ENCODE measurements at places on chromosomes 4 and X. TPM values are rescaled to one million over a fixed set of nuclear protein-coding genes. Genes with fewer than 3 reads are reported as not detected.

- H3K27ac ChIP-seq, result no peak overlapping the region
- no peaks in the 10 kb centered on the region for H3K36me3 ChIP-seq
- DNase-seq, result peak; percentile 6
- no peaks in the 10 kb centered on the region for H3K27me3 ChIP-seq
- peaks cover 35% of the 10 kb centered on the region for H3K4me1 ChIP-seq
Measured at GRCh38 chr4:1204828-1205585, 32.6 kb upstream of the SPON2 start.

The SEPSECS gene
- 13.3 TPM for total RNA-seq

The CT45A1 gene
- total RNA-seq, result not detected

The TBX22 gene
- total RNA-seq, result not detected

DNA sequence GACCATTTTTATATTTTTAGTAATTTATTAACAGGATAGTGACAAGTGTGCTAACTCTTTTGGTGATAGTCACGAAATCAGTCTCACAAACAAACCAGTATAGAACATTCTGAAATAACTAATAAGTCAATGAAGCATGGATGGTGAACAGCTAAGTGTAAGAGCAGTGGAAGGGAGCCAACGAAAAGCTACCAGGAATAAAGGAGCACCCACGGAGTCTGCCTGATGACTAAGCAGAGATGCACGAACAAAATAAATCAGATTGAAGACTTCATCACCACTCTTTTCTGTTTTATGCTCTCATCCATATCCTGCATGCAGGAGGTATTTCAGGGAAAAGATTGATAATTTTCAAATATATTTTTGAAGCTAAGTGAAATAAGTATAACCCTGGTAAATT is 891.1 kb upstream of the HS3ST1 start:
- no peaks in the 10 kb centered on the region for H3K27me3 ChIP-seq
- no peak overlapping the region for H3K4me3 ChIP-seq
- DNase-seq, result no peak
- H3K36me3 ChIP-seq, result no peaks in the 10 kb centered on the region
- H3K27ac ChIP-seq, result no peak overlapping the region

DNA sequence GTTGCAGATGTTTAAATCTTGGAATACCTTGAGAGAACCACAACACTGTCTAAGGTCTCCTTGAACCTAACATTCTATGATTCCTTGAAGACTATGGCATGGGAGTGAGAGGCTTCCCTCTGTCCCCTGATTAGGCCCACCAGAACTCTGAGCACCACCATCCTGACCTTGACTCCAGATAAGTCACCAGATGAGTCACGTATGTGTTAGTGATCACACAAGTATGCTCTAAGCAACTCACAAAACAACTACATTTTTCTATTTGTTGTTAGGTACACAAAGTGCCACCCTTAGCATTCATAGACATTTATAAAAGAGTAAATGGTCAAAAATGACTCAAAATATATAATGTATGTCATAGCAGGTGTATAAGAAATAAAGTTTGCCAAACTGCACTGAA is 252.9 kb upstream of the CXXC4 start:
- H3K4me3 ChIP-seq, result no peak overlapping the region
- no peak for DNase-seq
- H3K36me3 ChIP-seq, result no peaks in the 10 kb centered on the region

- peaks cover 52% of the 10 kb centered on the region for H3K4me1 ChIP-seq
- DNase-seq, result peak; percentile 93
- no peaks in the 10 kb centered on the region for H3K27me3 ChIP-seq
- H3K27ac ChIP-seq, result peak overlapping the region; percentile 83
Measured at GRCh38 chrX:107673933-107674479, 45.7 kb downstream of the PRPS1 start.

- H3K4me3 ChIP-seq, result no peak overlapping the region
- peaks cover 2% of the 10 kb centered on the region for H3K27me3 ChIP-seq
- no peak overlapping the region for H3K27ac ChIP-seq
- H3K4me1 ChIP-seq, result no peaks in the 10 kb centered on the region
- no peak for DNase-seq
Measured at GRCh38 chr4:107497054-107497453, 223.0 kb downstream of the PAPSS1 start.

The OCIAD1 gene
- 107 TPM for total RNA-seq

- H3K27me3 ChIP-seq, result peaks cover 39% of the 10 kb centered on the region
- no peak for DNase-seq
- peaks cover 4% of the 10 kb centered on the region for H3K4me1 ChIP-seq
- no peaks in the 10 kb centered on the region for H3K36me3 ChIP-seq
- no peak overlapping the region for H3K4me3 ChIP-seq
- H3K27ac ChIP-seq, result no peak overlapping the region
Measured at GRCh38 chr4:6324999-6325787, 55.5 kb downstream of the WFS1 start.

DNA sequence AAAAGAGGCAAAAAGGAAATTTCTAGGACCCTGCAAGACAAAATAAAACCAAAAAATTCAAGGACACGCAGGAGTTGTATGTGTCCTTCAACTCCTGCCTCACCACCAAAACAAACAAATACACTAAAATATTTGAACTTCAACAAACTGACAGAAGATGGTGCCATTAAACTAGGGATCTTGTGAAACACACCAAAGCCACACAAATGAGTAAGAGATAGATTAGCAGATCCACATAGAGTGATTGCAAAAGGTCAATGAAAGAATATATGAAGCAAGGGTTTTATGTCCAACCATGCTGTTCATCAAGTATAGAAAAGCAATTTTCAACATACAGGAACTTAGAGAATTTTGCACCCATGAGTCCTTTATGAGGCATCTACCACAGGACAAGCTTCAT is 40.1 kb upstream of the SCML1 start:
- H3K4me3 ChIP-seq, result no peak overlapping the region
- no peak for DNase-seq
- H3K4me1 ChIP-seq, result no peaks in the 10 kb centered on the region
- no peak overlapping the region for H3K27ac ChIP-seq
- H3K36me3 ChIP-seq, result no peaks in the 10 kb centered on the region

The MAGEA6 gene
- total RNA-seq, result not detected

DNA sequence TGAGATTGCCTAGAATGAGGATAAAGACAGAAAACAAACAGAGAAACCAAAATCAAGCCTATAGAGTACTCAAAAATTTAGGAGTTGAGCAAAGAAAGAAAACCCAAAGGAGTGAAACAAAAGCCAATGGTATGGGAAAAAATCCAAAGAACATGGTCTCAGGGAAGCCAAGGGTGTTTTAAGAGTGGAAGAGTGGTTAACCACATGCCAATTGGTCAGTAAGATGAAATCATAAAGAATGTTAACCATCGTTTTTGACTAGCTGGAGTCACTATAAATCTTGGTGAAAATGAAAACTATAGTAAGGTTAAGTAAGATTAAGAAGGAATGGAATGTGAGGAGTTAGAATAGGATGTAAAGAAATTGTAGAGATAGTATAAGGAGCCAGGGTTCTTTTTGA is 64.7 kb upstream of the RPL34 start:
- H3K27me3 ChIP-seq, result no peaks in the 10 kb centered on the region
- H3K4me3 ChIP-seq, result no peak overlapping the region
- H3K36me3 ChIP-seq, result no peaks in the 10 kb centered on the region
- H3K27ac ChIP-seq, result no peak overlapping the region

DNA sequence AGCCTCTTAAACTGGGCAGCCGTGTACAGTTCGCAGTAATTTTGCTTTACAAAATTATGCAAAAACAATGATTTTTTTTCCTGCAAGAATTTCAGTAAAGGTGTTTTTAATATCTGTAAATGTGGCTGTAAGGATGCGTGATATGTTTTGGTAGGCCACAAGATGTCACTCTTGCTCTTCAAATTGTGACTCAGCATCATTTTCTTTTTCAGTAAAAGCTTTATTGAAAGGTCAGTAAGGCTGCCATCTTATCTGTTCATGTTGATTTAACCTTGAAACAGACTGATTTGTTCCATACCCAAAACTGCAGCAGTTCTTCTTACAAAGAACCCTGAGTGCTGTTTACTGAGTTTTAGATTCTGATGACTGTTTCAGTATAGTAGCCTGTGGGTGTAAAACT is 39.9 kb downstream of the TXLNG start:
- peaks cover 11% of the 10 kb centered on the region for H3K36me3 ChIP-seq
- no peak overlapping the region for H3K4me3 ChIP-seq
- no peaks in the 10 kb centered on the region for H3K27me3 ChIP-seq
- no peak for DNase-seq
- peaks cover 22% of the 10 kb centered on the region for H3K4me1 ChIP-seq

DNA sequence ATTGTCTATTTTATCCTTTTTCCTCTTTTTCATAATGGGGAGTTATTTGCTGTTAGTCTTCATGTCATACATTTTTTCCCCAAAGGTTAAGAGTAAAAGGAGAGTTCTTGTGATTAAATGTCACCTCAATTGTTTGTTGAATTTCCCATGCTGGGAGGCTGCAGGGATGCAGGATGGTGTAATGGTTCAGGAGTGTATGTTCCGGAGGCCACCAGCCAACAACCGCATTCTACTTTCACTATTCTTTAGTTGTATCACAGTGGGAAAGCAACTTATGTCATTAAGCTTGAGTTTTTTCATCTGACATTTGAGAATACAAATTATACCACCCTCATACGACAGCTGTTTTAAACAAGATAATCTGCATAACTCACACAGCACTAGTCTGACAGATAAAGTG is 15.4 kb downstream of the AFP start:
- peaks cover 12% of the 10 kb centered on the region for H3K27me3 ChIP-seq
- no peak for DNase-seq

The ADRA2C gene
- total RNA-seq, result not detected

DNA sequence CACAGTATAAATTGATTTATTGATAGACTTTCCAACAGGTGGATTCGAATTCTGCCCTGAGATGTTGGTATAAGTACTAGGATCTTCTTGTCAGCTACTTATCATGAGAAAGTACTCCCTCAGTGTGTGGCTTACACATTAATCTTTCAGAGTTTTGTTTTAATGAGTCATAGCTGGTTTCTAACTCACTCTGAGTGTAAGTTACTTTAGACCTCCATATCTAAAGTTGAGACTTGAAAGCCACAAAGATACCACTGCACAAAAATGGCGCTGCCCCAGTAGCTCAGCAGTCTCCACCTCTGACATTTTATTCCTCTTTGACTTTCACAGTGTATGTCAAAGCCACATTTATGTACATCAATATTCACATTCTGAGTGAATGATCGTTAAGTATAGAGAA is 318.5 kb downstream of the ARAP2 start:
- H3K4me3 ChIP-seq, result no peak overlapping the region
- H3K4me1 ChIP-seq, result no peaks in the 10 kb centered on the region
- no peak overlapping the region for H3K27ac ChIP-seq
- H3K36me3 ChIP-seq, result no peaks in the 10 kb centered on the region
- DNase-seq, result peak; percentile 16

- no peaks in the 10 kb centered on the region for H3K36me3 ChIP-seq
- H3K27ac ChIP-seq, result no peak overlapping the region
- no peaks in the 10 kb centered on the region for H3K4me1 ChIP-seq
Measured at GRCh38 chr4:71235311-71236201, 103.3 kb upstream of the SLC4A4 start.

DNA sequence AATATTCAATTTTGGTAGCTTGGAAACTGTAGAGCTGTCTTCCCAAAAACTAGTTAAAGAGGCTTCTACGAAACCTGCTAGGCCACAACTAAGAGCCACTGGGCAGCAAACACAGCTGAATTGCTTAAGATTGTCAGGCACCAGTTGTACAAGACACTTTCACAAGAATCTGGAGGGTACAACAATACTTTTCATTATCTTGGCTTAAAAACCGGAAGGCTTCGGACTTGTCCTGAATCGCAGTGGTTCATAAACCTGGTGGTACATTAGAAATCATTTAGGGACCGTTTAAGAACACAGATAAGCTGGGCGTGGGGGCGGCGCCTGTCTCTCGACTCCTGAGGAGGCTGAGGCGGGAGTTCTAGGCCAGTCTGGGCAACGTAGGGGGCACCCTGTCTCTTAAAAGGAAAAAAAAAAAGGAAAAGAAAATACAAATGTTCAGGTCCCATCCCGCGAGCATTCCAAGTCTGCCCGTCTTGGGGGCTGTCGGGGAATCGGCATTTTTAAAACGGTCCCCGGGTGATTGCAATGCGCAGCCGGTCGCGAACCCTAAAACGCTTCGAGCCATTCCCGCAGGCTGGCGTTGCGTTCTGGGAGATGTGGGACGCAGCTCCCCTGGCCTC is 763 bp downstream of the PYURF start:
- H3K4me3 ChIP-seq, result peak overlapping the region; percentile 90
- peaks cover 47% of the 10 kb centered on the region for H3K4me1 ChIP-seq
- peaks cover 12% of the 10 kb centered on the region for H3K36me3 ChIP-seq

The LANCL3 gene
- total RNA-seq, result 0.02 TPM

The GPR119 gene
- total RNA-seq, result not detected

DNA sequence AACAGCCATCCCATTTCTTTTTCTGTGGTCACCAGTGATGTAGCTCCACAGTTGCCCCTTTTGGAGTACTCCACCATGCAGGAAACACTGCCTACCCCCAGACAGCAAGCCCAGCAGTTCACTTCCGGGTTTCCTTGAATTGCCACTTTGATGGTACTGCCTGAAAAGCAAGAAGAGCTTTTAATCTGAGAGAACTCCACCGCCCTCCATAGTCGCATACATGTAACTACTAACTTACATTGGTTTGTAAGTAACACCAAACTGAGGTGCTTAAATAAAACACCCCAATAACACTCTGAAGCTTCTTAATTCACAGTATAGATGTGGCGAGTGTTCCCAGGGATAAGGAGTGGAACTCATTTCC is 53.6 kb upstream of the HPSE start:
- H3K4me1 ChIP-seq, result peaks cover 7% of the 10 kb centered on the region
- no peak overlapping the region for H3K4me3 ChIP-seq
- no peak overlapping the region for H3K27ac ChIP-seq
- DNase-seq, result peak; percentile 24
- H3K36me3 ChIP-seq, result no peaks in the 10 kb centered on the region
- H3K27me3 ChIP-seq, result no peaks in the 10 kb centered on the region

DNA sequence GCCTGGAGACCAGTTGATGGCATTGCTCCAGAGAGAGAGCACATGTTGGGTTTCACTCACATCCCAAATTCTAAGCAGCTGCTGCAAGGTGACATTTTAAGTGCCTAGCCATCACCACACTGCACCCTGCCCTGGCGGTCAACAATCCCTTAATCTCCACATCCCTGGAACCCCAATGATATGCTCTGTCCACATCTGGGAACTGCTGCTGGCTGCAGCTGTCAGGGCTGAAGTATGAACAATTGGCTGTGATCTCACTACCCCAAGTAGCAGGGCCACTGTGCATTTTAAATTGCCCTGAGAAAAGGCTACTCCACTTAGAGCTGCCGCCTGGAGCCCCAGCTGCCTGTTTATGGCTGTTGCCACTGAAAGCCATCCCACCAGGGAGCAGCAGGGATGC is 190.6 kb downstream of the ACTRT1 start:
- no peak for DNase-seq
- no peak overlapping the region for H3K4me3 ChIP-seq
- H3K36me3 ChIP-seq, result no peaks in the 10 kb centered on the region
- no peak overlapping the region for H3K27ac ChIP-seq
- no peaks in the 10 kb centered on the region for H3K4me1 ChIP-seq
- no peaks in the 10 kb centered on the region for H3K27me3 ChIP-seq

GRCh38 chrX:23504895-23505294 is 162.4 kb upstream of the PRDX4 start:
- H3K27me3 ChIP-seq, result no peaks in the 10 kb centered on the region
- H3K4me3 ChIP-seq, result no peak overlapping the region
- no peaks in the 10 kb centered on the region for H3K4me1 ChIP-seq
- H3K27ac ChIP-seq, result no peak overlapping the region
- H3K36me3 ChIP-seq, result no peaks in the 10 kb centered on the region

The NOCT gene
- total RNA-seq, result 12.2 TPM

Data from activated CD4-positive, alpha-beta memory T cell treated with anti-CD3 and anti-CD28 coated beads for 36 hours (primary cell).